Bronchial smooth muscle cell (primary cell): ENCODE measurements at places on chromosomes 5 and 9. TPM values are rescaled to one million over a fixed set of nuclear protein-coding genes. Genes with fewer than 3 reads are reported as not detected.

IRGM gene
- under 0.01 and 0.09 TPM in 2 replicates for total RNA-seq

CDH9 gene
- not detected in 2 replicates for total RNA-seq

NR5A1 gene
- not detected in 2 replicates for total RNA-seq

IRX1 gene
- 0.09 TPM in 1 of 2 replicates, not detected in the other for total RNA-seq

SPINK4 gene
- 0.95 TPM in 1 of 2 replicates, not detected in the other for total RNA-seq

SEMA4D gene
- total RNA-seq, result under 0.01 and 0.09 TPM in 2 replicates

IL9 gene
- total RNA-seq, result not detected in 2 replicates

SYK gene
- total RNA-seq, result under 0.01 TPM in 1 of 2 replicates, not detected in the other

INSL4 gene
- total RNA-seq, result not detected in 2 replicates

PITX1 gene
- 0.47 and 4.1 TPM in 2 replicates for total RNA-seq

IL33 gene
- total RNA-seq, result 79.0 and 83.6 TPM in 2 replicates

PCDHB2 gene
- 1.3 and 8.4 TPM in 2 replicates for total RNA-seq

ESM1 gene
- 2.7 TPM in 2 replicates for total RNA-seq

COX7C gene
- 202 and 218 TPM in 2 replicates for total RNA-seq

CDX1 gene
- total RNA-seq, result not detected in 2 replicates

FCN2 gene
- total RNA-seq, result not detected in 2 replicates

ARID3C gene
- total RNA-seq, result not detected in 2 replicates

TRPM3 gene
- under 0.01 and 0.32 TPM in 2 replicates for total RNA-seq

SLC2A6 gene
- 4.3 and 5.7 TPM in 2 replicates for total RNA-seq

ACTBL2 gene
- total RNA-seq, result under 0.01 TPM in 1 of 2 replicates, not detected in the other

BRD9 gene
- total RNA-seq, result 41.5 and 56.0 TPM in 2 replicates

C1QTNF2 gene
- 0.32 and 0.86 TPM in 2 replicates for total RNA-seq

GPRIN1 gene
- total RNA-seq, result 1.8 and 3.2 TPM in 2 replicates

WHRN gene
- 1.4 and 1.5 TPM in 2 replicates for total RNA-seq

GAPVD1 gene
- total RNA-seq, result 28.4 and 29.5 TPM in 2 replicates

ANGPTL2 gene
- total RNA-seq, result 55.8 and 75.3 TPM in 2 replicates

BRINP1 gene
- total RNA-seq, result 0.09 TPM in 1 of 2 replicates, not detected in the other

BNC2 gene
- total RNA-seq, result 28.8 and 42.7 TPM in 2 replicates

NDUFS4 gene
- total RNA-seq, result 150 and 151 TPM in 2 replicates
